ENCODE measurements at places on chromosomes 1 and 21.

DNA sequence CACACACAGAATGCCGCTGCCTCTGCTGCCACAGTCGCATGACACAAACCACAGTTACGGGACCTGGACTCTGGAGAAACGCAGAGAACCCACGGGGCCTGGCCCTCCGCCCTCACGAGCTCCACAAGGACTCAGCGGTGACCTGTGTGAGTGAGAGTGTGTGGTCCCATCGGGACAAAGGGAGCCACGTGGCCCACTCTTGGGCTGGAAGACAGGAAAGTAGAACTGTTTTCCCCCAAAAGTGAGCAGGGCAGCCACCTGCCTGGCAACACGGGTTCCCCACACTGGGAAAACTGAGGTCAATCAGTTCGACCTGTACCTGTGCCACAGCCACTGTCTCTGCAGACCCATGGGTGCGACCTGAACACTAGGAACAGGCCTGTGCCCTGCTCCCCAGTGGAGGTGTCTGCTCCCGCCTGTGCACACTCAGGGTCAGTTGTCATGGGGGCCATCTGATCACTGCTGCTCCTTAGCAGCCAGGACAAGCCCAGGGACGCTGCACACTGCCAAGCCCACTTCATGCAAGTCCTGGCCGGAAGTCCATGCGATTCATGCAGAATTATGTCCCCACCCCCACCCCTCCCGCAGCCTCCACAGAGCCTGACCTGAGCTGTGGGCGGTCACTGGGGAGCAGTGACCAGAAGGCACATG lies 54.4 kb upstream of the ADARB1 start:
- DNase-seq: peak; percentile 13

DNA sequence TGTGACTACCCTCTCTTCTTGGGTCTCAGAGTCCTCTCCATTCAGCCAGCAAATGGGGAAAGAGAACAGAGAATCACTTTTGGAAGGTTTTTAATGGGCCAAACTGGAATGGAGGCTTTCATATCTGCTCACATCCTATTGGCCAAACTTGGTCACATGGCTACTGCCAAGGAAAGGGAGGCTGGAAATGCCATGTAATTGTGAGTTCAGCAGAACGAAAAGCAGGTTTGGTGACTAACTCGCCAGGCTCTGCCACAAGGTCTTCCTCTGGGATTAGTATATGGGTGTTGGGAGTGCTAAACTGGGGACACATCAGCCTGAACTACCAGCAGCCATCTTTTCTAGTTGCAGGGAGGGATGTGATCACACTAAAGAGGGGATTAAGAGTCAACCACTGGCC lies 19.2 kb downstream of the RD3 start:
- no peak for DNase-seq

- no peak for DNase-seq
Observed at GRCh38 chr1:96104906-96105305, 616.7 kb upstream of the PTBP2 start.

DNA sequence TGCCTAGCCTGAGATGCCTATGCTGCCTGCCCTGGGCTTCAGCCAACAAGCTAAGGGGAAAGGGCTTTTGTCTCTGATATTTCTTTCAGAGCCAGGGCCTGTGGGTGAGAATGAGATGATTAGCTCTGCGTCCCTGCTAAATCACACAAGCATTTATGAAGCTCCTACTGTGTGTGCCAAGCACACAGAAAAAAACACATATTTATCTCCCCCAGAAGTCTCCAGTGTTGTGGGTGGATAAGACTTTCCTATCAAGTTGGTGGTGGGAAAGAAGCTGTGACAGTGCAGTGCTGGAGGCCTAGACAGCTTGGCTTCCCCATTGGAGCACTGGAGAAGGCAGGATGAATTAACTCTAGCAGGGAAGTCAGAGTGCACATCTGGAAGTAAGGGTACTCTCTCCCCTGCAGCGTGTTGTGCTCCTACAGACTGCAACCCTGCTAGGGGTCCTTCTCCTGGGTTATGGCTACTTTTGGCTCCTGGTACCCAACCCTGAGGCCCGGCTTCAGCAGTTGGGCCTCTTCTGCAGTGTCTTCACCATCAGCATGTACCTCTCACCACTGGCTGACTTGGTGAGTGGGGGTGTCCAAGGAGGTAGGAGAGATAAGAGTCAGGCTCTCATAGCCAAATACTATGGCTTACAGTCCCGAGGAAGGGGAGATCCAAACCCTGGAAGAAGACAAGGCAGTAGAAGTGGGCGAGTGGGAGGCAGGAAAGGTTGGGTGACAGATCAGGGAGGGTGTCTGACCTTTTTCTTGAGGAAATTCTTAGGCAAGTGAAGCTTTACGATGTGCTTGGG lies 1.7 kb downstream of the SLC50A1 start:
- no peak for DNase-seq

- DNase-seq: no peak
Observed at GRCh38 chr1:200073286-200073637, 45.8 kb downstream of the NR5A2 start.

DNA sequence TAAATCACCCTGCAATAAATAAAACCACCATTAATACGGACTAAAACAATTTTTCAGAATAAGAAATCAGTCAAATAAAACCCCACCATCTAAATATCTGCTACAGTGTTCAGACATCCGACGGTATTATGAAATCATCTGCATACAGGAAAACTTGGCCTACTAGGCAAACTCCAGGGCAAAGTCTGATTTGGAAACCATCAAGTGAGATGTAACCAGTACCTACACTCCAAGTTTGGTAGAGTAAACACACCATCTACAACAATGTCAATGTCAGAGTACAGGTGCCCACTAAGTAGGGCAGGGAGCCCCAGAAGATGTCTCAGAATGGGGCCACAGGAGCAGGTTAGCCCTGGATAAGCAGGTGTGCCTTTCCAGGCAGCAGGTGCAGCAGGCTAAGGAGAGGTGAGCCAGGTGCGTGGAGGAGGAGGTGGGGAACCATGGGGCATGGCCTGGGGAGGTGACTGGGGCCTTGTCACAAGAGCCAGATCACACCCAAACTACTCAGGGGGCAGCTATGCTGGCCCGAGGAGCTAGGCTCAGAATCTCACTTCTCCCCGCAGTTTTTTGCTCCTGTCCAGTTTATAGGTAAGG lies 59.6 kb downstream of the CAPZB start:
- DNase-seq: no peak

DNA sequence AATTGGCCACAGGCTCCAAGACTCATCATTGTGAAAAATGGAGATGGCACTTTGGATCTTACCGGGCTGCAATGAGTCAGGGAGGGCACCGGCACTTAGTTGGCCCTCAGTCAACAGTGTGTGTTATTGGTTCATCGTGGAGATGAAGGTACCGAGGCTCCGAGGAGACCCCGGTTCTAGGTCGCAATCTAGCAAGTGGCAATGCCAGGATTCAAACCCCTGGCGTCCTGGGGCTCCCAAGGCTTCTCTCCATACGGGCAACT lies 49.0 kb upstream of the ACOT11 start:
- no peak for DNase-seq

Data from activated T-cell treated with anti-CD3 and anti-CD28 coated beads, Interleukin-2, amount 50 U/mL, for 1 hour (primary cell).